ENCODE measurements at places on chromosomes 13 and 19.

DNA sequence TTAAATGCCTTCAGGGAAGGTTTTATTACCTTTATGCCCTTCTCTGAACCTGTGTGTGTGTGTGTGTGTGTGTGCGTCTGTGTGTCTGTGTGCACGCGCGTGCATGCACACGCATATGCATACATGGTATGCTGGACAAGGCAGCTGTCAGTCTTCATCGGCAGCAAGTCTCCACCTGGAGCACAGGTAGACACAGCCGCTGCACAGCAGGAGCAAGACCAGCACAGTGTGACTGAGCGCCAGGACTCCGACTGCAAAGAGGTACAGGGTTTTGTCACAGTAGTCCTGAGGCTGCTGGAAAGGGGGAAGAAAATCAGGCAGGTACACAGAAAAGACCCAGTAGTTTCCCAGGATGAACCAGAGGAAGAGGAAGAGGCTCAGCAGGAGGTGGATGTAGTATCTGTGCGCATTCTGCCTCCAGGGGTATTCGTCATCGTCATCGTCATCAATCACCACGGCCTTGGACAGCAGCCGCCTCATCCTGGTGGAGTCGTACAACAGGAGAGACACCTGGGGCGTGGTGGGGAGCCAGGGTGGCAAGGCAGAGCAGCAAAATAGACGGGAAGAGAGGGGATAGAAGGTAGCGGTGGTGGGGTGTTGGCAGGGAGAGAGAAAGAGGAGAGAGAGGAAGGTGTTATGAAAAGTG, 12.8 kb upstream of the DHRS12 start:
- DNase-seq: no peak

- DNase-seq: no peak
Observed at GRCh38 chr13:113947311-113948033, 26.4 kb downstream of the C13orf46 start.

GRCh38 chr19:20365146-20365545, 198.1 kb downstream of the ZNF486 start:
- DNase-seq: no peak

DNA sequence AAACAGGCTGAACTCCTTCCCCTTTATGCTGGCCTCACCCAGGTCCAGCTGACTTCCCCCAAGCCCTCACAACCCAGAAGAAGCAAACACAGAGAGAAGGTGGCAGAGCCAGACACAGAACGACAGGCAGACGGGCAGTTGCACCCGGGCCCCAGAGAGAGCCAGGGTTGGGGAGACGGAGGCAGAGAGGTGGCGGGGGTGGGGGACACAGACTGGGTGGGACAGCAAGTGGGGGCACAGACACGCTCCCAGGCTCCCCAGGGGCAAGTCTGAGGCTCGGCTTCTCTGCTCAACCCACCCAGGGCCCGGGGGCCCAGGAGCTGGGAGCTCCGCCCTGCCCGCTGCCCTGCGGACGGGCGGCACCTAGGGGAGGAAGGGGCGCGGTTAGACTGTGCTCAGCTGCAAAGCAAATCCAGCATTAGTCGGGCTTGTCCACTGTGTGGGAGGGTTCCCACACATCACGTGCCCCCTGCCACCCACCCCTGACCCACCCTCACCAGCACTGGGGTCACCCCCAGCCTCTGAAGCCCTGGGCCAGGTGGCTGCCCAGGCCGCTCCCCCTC, 31.3 kb upstream of the ASF1B start:
- DNase-seq: no peak

- no peak for DNase-seq
Observed at GRCh38 chr13:87536499-87536898, 134.7 kb upstream of the SLITRK5 start.

GRCh38 chr13:32894589-32895001, 121.6 kb upstream of the KL start:
- DNase-seq: no peak

- no peak for DNase-seq
Observed at GRCh38 chr19:3080286-3080685, 13.9 kb upstream of the GNA11 start.

DNA sequence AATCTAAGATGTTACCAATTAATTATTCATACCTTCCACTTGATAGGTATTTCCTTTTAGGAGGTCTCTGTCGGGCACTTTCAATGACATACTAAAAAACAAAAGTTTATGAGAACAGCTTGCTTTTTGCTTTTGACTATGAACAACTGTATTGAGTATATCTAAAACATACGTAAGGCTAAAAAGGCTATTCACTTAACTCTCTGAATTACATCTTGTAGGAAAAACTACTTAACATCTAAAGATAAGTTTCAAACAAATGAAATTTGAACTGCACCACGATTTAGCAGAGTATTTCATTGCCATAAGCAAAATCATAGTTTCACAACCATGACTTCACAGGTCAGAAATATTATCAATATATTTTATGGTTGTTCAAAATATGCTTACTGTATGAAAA, 11.6 kb downstream of the SUPT20H start:
- no peak for DNase-seq

DNA sequence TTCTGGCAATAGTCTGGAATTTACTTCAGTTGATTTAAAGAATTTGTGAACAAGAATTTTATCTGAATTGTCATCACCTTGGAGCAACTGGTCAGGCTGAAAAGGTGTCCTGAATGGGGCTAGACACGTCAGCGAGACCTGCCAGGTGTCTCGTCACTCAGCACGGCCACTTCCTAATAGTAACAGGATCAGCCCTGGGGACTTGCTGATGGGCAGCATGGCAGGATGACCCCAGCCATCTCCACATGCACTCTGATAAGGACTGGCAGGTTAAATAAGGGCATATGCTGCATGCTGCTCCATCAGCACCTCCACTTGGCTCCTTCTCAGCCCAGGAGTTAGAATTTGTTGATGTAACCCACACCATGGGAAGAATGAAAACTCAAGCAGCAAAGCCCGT, 224.2 kb downstream of the FOXO1 start:
- DNase-seq: no peak

DNA sequence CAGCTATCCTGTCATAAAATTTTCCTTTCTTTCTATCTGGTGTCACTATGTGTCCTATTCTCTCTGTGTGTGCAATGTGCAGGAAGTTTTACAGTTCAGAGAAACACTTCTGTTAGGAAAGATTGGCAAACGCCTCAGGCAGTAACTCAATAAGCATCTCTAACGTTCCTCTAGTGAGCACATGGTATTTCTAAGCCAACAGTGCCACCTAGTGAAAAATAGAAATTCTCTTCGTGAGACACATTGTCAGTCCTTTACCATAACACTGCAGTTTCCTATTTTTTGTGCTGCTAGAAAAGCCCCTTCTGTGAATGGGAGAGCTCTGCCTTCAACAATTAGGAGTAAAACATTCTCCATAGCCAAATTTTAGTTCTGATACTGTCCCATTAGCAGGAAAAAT, 50.7 kb downstream of the ZNF723 start:
- DNase-seq: no peak

- no peak for DNase-seq
Observed at GRCh38 chr19:4624301-4624700, 15.0 kb upstream of the TNFAIP8L1 start.

DNA sequence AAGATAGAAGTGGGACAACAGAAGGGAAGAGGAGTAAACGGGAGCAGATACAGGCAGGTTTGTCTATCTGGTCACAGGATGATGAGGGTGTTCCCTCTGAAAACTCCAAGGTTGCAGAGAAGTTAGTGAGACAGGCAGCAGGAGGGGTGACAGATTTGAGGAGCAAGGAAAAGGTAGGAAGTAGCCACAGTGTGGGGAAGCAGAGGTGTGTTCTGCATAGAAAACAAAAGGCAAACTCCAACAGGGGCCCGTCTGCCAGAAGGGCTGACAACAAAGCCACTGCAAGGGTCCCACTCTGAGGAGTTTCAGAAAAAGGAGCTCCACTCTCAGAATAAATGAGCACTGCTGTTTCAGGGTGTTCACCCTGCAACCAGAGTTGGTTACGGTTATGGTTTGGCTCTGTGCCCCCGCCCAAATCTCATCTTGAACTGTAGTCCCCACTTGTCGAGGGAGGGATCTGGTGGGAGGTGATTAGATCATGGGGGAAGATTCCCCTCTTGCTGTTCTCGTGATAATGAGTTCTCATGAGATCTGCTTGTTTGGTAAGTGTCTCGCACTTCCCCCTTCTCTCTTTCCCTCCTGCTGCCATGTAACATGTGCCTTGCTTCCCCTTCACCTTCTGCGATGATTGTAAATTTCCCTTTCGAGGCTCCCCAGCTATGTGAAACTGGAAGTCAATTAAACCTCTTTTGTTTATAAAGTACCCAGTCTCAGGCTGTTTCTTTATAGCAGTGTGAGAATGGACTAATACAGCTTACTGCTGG, 32.1 kb downstream of the SMAD9 start:
- no peak for DNase-seq

- DNase-seq: peak; percentile 92
Observed at GRCh38 chr19:4811328-4812131, 20.0 kb downstream of the TICAM1 start.

GRCh38 chr13:62060570-62060969, 644.9 kb upstream of the PCDH20 start:
- no peak for DNase-seq

- DNase-seq: no peak
Observed at GRCh38 chr13:103255587-103256301, 189.5 kb upstream of the SLC10A2 start.

GRCh38 chr19:45321848-45322247, 827 bp downstream of the CKM start:
- DNase-seq: no peak

- DNase-seq: no peak
Observed at GRCh38 chr19:10686661-10687517, 14.3 kb upstream of the QTRT1 start.

- DNase-seq: no peak
Observed at GRCh38 chr19:42269478-42270345, 660 bp downstream of the CIC start.

DNA sequence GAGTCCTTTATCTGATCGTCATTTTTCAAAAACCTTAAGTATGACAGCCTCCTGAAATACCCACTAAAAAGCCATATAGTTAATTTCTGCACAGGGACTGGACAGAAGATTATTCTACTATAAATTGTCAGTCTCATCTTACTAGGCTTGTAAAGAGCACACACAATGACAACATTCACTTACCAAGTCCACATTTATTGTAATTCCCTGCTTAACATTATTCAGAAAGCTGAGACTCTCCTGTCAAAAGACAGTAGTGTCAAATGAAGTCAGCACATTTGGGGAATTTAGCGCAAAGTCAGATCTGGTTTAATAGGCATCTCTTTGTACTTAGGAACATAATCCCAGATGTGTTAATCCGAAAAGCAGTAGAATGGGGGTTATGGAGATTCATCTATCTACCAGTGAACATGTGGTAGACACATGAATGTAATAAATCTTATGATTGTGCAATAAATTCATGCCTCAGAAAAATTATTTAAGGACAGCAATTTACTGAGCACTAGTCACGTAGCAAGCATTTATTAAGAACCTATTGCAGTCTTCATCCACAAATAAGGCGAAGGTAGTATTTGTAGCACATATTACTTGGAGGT, 224.6 kb upstream of the GPC6 start:
- no peak for DNase-seq

DNA sequence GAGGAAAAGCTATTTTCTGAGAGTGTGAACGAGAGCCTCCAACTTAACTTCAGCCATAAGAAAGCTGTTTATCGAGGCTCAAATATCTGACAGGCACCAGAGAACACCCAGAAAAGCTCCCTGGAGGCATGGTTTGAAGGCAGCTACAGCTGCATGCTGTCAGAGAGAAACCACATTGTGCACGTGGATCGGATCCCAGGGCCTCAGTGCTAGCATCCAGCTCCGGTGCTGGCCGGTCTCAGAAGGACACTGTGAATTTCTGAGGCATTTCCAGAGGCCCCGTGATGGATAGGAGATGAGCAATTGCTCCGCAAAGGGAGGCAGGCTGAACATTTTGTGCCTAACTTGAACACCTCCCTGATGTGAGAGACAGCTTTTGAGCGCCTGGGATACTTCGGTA, 315.7 kb downstream of the FGF9 start:
- no peak for DNase-seq

GRCh38 chr13:65921933-65922332, 1308.2 kb downstream of the PCDH9 start:
- no peak for DNase-seq

DNA sequence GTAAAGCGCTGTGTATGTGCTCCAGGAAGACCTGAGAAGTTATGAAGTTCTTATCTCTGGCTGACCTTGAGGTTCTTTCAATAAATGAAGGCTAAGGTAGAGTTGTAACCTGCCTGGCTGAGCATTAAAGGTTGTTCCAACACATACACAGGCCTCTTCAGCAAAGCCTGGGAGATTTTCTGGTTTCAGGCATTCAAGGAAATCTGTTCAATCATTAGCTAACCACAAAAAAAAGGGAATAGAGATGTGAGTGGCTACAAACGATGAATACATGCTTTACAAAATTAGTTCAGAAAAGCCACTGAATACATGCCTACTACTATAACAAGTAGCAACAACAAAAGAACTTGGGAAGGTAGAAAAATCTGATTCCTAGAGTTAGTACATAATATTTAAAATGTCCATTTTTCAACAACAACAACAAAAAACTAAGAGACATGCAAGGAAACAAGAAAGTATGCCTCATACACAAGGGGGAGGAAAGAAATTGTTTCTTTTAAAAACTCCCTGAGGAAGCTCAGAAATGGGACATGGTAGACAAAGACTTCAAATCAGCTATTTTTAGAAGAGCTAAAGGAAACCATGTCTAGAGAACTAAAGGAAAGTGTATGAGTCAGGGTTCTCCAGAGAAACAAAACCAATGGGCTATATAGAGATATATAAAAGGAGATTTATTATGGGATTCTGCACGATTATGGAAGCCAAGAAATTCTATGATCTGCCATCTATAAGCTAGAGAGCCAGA, 191.5 kb upstream of the IPO5 start:
- DNase-seq: no peak

DNA sequence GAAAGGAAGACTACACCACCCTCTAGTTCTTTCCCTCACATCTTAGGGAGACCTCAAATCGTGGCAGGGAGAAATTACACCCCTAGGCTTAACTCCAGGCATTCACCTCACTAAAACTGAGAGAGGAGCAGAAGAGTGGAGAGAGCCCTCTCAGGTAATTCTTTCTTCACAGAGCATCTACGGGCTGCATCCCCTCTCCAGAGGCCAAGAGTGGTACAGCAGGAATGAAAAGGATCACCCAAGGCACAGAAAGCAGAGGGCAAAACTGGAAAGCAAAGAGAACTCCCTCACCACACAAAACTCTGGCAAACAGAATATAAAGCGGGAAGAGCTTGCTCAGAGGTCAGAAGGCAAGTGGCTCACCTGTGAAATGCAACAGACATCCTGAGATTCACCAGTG, 661.2 kb downstream of the TBC1D4 start:
- DNase-seq: no peak

- DNase-seq: no peak
Observed at GRCh38 chr13:112741835-112742570, 52.2 kb downstream of the ATP11A start.
